ENCODE measurements at places on chromosomes 5 and 9.

GRCh38 chr9:88746029-88746742 lies 211.2 kb downstream of the NXNL2 start:
- peak; percentile 94 for DNase-seq

DNA sequence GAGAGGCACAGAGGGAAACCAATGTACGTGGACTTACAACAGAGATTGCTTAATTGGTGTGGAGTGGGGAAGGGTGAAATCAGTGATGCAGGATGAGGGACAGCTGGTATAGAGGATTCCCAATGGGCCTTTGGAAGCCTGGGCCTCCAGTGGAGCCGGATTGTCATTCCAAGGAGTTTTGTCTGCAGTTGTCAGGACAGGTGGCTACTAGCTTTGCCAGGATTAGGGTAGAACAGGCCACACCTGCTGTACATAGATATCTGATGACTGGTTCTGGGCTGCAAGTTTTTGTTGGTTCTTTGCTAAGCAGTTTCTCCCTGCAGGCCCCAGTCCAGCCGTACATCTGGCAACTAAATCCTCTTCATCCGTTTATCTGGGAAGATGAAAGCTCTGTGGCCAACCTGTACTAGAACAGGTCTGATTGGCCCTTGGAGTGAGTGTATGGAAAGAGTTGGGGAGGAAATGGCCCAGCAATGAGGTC lies 4.2 kb downstream of the SKP2 start:
- peak; percentile 88 for DNase-seq

DNA sequence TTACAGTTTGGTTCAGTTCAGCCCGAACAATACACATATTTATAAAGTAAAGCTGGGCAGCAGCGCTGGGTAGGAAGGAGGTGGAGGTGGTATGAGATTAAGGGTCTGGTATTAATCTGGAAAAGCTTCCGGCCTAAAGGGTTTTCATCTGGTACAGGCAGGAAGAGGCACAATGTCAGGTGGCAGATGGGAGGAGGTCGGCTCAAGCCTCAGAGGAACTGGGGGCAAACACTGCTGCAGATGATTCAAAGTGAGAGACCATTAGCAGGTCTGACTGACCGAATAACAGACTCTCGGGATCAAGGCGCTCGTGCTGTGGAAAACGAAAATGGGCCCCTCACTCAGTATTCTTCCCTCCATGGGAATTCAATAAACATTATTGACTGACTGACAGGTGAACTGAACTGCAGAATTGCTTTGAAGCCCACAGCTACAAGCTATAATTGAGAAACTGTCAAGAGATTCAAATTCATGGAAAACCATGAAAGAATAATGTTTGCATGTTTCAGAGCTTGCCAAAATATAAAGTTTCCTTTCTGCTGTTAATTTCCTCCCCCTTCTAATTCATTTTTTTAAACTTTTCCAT lies 75.3 kb downstream of the TMEM167A start:
- DNase-seq, result no peak

- DNase-seq, result peak; percentile 63
Measured at GRCh38 chr9:124110307-124110915, 98.8 kb downstream of the LHX2 start.

GRCh38 chr9:78371981-78372380 lies 75.1 kb downstream of the PSAT1 start:
- DNase-seq, result no peak

GRCh38 chr9:93299418-93300174 lies 115.7 kb downstream of the WNK2 start:
- DNase-seq, result no peak

- no peak for DNase-seq
Measured at GRCh38 chr5:172506251-172506650, 51.9 kb upstream of the SH3PXD2B start.

- no peak for DNase-seq
Measured at GRCh38 chr9:22065431-22066200, 56.5 kb upstream of the CDKN2B start.

DNA sequence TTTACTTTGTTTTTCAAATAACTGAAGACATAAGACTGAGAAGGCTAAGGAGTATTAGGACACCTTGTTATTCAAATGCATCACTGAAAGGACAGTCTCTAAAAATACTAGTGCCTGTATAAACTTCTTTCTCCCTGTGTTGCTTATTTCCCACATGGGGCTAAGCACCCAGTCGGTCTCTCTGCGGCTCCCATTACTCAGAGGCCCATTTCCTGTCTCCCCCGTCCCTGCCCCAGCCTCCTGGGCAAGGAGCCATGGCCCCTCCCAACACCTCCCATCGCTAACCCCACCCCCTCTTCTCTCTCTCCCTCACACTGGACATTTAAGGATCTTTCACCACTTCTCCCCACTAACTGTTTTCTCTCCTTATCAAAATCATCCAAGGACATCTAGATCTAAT lies 81.9 kb downstream of the EBF1 start:
- DNase-seq, result peak; percentile 88

GRCh38 chr5:80119372-80119771 lies 84.2 kb downstream of the THBS4 start:
- DNase-seq, result no peak

DNA sequence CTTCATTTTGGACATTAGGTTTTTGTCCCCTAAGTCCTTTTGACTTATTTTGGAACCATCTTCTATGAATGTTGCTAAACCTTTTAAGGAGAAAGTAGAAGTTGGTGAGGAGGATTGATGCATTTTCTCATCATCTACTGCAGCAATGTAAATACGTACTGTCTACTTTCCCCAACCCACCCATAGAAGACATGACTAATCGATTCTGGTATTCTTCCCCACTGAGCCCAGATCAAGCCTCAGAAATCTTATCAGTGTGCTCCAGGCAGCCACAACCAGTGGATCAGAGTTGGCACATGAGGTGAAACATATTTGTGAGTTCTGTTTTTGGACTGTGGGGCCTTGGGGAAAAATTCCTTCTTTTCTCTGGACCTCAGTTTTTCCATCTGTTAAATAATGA lies 57.7 kb downstream of the FGF18 start:
- peak; percentile 55 for DNase-seq
